ENCODE measurements at places on chromosomes 13 and 19. TPM values are rescaled to one million over a fixed set of nuclear protein-coding genes. Genes with fewer than 3 reads are reported as not detected.

GRCh38 chr19:38277969-38278680, 13.8 kb downstream of the SPINT2 start:
- no peak for DNase-seq

DNA sequence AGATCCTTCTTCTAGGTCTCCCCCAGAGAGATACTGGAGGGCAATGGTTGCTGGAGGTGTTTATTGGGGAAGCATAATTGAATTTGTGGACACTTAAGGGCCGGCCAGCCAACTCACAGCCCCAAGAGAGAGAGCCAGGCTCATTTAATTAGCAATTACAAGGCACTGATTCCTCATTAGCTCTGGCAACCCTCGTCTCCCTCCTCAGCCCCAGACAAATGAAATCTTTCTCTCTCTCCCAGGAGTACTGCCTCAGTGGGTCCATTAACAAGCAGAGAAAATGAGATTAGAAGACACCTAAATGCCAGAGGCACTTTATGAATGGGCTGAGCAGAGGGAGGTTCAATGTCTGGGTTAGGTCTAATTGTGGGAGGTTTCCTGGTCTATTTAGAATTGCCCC, 19.0 kb upstream of the FEM1A start:
- no peak for DNase-seq

DNA sequence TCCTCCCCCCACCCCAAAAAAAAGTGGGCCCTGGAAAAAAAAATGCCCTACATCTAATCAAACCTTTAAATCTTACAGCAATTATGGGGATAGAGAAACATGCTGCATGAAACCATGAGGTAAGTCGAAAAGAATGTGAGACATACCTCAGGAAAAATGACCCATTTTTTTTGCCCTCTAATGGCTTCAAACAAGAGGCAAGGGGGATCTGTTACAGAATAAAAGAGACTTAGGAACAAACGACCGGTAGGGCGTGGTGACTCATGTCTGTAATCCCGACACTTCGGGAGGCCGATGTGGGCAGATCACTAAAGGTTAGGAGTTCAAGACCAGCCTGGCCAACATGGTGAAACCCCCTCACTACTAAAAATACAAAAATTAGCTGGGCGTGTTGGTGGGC, 8.4 kb downstream of the RGL3 start:
- DNase-seq, result no peak

The SLC44A2 gene
- 159 TPM for total RNA-seq

The RASIP1 gene
- total RNA-seq, result 12.3 TPM

- DNase-seq, result no peak
These were observed 813 bp downstream of the ZNF284 start for GRCh38 chr19:44072543-44073401.

All from tibial nerve (tissue), 4 donors.